Muscle of arm (tissue), 14 donors: ENCODE measurements at places on chromosomes 4 and X.
A peak's percentile ranks its signal among the peaks of the same experiment; 100 is the strongest.

GRCh38 chr4:152094970-152095700 is 334.3 kb upstream of the GATB start:
- DNase-seq, result no peak

- DNase-seq, result no peak
Measured at GRCh38 chr4:55110131-55110530, 15.3 kb downstream of the KDR start.

DNA sequence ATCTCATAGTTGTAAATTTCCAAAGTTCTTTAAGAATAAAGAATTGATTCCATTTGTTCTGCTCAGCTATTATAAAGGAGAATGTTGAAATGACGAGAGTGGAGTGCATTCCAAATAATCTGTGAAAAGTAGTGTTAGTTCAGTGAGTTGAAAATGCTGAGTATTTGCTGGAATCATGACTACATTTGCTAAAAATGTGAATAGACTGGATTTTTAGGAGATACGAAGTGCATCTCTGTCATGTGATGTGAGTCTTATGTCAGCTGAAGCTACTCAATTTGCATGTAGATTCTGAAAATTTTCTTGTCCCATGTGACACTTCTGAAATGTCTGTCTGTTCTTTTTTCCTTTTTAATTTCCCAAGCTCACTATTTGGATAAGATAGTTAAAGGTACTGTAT is 206.0 kb downstream of the DCTD start:
- no peak for DNase-seq

DNA sequence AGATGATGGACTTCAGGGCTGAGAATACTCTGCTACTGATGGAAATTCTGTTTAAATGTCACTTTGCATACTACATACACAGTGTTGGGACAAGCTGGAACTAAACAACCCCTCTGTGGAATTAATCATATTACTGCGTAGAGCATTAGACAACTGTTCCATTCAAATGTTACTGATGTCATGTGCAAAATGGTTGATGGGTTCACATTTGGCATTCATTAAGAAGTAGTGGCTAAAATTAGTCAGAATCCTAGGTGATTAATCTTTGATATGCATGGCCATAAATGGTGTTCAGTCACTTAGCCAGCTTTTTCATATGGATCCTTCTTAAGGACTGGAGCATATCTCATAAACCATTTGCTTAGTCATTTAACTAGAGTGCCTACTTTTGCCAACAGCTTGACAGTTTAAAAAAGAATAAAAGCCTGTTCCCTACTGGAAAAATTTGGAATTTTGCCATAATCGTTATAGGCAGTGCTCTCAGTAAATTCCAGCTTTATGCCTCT is 105.2 kb downstream of the RNF150 start:
- peak; percentile 25 for DNase-seq

GRCh38 chr4:128371001-128371777 is 83.6 kb upstream of the PGRMC2 start:
- no peak for DNase-seq

GRCh38 chr4:70759126-70759525 is 37.4 kb downstream of the RUFY3 start:
- no peak for DNase-seq

- no peak for DNase-seq
Measured at GRCh38 chr4:40176602-40177001, 20.2 kb upstream of the RHOH start.

DNA sequence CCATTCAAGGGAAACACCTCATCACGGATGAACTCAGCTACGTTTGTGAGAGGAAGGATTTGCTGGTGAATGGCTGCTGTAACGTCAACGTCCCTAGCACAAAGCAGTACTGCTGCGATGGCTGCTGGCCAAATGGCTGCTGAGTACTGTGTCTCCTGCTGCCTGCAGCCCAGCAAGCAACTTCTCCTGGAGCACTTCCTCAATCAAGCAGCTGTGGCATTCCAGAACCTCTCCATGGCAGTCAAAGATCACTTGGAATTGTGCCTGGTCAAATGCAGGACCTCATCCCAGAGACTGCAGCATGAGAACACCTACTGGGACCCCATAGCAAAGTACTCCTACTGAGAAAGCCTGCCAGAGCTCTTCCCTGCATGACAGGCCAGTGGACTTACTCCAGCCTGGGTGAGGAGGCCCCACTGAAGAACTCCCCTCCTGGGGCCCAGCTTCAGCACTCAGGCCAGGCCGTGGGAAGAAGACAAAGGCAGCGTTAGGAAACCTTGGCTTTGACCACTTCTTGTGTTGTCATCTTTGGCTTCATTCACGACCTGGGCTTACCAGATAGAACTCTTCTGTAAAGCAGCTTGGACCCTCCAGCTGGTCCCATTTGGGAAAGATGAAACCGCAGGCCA is 244.3 kb downstream of the RBMX2 start:
- DNase-seq, result peak; percentile 10

DNA sequence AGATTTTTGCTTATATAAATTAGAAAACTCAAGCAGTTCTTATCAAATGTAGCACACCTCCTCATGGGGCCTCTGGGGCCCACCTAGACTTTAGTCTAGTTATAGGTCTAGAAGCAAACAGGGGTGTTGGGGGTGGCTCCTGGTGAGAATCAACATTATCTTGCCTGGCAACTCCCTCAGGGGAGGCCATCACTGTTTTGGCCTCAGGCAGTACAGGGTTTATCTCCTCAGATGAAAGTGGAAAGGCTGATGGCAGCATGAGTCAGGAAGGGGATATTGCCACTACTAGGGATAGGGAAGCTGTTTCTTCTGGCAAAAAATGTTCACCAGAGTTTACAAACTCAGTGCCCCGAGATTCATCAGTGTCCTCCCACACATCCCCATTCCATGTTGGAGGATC is 232.4 kb upstream of the BMP3 start:
- DNase-seq, result no peak

DNA sequence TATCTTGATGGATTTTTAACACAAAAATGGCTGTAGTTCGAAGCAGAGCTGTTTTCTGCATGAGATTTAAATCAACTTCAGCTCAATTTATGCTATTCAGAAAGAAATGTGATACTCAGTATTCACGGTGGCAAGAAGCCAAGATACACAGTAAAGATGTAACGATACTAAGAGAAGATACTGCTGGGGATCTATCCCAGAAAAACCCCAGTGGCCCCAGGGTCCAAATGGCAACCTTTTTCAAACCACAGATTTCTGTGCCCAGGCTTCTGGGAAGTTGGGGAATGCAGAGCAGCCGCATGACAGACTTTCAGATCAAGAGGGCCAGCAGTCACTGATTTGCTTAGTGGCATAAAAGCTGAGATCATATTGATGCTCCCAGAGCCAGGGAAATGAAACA is 353.9 kb downstream of the AFF2 start:
- DNase-seq, result no peak

- no peak for DNase-seq
Measured at GRCh38 chrX:12269484-12269883, 131.2 kb downstream of the FRMPD4 start.

DNA sequence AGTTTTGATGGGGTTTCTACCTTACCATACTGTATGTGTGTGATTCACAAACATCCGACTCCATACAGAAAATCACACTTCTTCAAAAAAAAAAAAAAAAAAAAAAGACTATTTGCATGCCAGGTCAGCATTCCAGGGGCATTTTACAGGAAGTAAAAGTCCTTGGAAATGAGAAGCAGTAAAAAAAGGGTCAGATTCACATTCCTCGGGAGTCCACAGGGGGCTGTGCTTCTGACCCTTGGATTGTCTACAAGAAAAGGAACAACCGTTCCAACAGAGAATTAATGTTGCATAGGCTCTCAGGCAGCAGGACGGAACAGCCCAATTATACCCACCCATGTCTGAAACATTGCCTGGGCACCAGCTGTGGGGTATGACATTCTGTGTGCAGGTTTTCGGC is 290.3 kb downstream of the LDB2 start:
- DNase-seq, result peak; percentile 37

- no peak for DNase-seq
Measured at GRCh38 chrX:4930426-4930825, 1217.0 kb upstream of the PRKX start.

DNA sequence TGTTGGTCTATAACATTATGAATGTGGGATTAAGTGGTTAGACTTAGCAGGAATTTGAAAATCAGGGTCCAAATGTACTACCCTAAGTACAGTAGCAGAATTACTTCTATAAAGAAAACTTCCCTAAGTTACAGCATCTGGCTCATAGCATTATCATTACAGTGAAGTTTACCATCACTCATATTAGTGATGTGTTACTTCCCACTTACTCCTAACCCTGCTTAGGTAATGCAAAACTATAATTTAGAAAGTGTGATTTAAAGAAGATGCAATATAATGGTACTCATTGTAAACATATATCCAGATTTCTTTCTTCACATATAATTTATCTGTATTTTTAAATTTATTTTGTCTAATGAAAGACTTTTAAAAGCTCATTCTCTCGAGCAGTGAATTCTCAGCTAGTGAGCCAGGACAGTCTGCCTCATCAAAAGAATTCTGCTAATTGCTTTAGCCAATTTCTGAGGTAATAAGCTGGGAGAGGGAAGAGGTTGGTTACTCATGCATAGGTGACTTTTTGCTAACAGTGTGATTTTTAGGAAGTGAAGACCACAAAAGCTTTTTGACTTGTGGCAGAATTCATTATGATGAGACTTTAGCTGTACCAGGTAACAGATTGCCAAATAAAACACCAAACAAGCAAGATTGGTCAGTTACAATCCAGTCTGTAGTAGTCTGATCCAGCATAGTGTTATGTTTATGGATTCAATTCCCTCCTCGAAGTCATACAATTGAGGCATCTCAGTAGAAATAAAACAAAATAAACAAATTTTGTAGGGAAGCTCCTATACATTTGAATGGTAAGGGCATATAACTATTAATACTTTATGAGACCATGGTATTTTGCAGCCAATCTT is 21.0 kb downstream of the PLS3 start:
- DNase-seq, result no peak

GRCh38 chr4:13244444-13244843 is 239.7 kb downstream of the RAB28 start:
- no peak for DNase-seq

DNA sequence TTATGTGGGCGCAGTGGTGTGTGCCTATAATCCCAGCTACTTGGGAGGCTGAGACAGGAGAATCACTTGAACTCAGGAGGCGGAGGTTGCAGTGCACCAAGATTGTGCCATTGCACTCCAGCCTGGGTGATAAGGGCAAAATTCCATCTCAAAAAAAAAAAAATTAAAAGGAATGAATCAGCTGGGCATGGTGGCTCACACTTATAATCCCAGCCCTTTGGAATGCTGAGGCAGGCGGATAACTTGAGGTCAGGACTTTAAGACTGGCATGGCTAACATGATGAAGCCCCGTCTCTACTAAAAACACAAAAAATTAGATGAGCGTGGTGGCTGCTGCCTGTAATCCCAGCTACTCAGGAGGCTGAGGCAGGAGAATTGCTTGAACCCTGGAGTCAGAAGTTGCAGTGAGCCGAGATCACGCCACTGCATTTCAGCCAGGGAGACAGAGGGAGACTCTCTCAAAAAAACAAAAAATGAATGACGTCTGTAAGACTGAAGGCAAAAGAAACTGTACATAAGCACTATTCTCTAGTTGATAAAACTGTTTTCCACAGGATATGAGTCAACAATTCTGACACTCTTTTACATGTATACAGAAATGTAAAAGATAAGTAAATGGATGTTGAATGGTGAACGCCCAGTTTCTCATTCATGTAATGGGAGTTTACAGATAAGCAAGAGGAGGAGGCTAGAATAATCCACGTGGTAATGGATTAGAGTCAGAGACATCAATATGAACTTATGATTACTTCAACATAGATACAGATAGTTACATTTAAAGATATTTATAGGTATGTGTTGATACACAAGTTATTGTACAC is 22.2 kb downstream of the CENPC start:
- DNase-seq, result no peak

GRCh38 chr4:70718811-70719604 is 2.8 kb upstream of the RUFY3 start:
- DNase-seq, result no peak

- no peak for DNase-seq
Measured at GRCh38 chr4:20281453-20281852, 29.7 kb downstream of the SLIT2 start.

DNA sequence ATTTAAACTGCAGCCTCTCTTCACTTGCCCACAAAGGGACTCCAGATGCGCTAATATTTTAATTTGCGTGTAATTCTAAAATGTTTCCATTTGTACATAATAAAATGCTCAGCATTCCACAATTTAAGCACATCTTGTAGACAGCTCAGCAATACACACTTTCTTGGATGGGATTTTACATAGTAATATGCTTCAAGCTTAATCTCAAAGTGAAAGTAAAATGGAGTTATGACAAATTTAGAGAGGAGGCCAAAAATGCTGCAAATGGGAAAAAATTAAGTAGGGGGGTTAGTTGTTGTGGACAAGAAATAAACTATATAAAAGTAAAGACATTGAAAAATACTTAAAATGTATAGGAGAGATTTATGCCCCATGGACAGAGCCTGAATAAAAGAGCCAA is 149.1 kb downstream of the FBXO8 start:
- DNase-seq, result no peak

- no peak for DNase-seq
Measured at GRCh38 chr4:2462992-2463762, 5.7 kb upstream of the RNF4 start.

GRCh38 chr4:100795581-100795980 is 277.8 kb upstream of the EMCN start:
- DNase-seq, result no peak

DNA sequence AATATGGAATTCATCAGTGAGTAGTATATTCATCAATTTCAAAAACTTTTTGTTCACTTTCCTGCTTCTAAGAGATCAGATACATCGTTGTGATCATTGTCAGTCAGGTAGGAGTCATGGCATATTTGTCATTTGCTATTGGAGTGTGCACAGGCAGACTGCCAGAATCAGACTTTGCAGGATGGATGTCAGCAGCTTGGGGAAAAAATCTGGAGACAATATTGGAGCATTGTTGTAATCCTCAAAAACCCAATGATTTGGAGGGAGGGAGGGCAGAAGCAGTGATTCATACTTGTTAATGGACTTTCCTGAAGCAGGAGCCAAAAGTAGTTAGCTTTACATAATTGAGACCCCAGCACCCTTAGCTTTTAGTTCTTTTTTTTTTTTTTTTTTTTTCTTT is 59.6 kb upstream of the DRP2 start:
- no peak for DNase-seq

GRCh38 chr4:114225436-114225835 is 246.0 kb upstream of the ARSJ start:
- DNase-seq, result no peak

DNA sequence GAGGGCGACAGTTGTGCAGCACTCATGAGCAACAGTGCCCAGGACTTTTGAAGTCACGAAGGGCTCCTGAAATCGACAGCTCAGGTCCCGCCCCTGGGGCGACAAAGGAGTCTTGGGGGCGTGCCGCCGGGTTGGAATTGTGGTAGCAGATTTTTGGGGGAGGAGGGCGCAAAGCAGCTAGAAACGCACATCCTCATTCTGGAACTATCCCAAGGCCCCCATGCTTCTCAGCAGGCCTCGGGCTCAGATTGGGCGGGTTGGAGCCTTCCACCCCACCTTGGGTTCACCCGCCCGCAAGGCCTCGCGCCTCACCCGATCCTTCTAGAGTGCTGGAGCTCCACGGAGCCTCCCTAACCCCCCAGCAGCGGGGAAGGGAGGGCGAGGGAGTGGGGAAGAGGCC is 85.5 kb downstream of the HPRT1 start:
- DNase-seq, result no peak

GRCh38 chrX:47166126-47166525 is 21.1 kb downstream of the RBM10 start:
- no peak for DNase-seq

- DNase-seq, result no peak
Measured at GRCh38 chr4:20520901-20521300, 179.4 kb upstream of the PACRGL start.

- no peak for DNase-seq
Measured at GRCh38 chr4:7777871-7778509, 161.7 kb downstream of the AFAP1 start.

- no peak for DNase-seq
Measured at GRCh38 chr4:137740141-137740540, 207.8 kb upstream of the PCDH18 start.
